Activated T-cell treated with anti-CD3 and anti-CD28 coated beads, Interleukin-2, amount 50 U/mL, for 72 hours (primary cell): ENCODE measurements at places on chromosomes 16 and 17. TPM values are rescaled to one million over a fixed set of nuclear protein-coding genes. Genes with fewer than 3 reads are reported as not detected.

DNA sequence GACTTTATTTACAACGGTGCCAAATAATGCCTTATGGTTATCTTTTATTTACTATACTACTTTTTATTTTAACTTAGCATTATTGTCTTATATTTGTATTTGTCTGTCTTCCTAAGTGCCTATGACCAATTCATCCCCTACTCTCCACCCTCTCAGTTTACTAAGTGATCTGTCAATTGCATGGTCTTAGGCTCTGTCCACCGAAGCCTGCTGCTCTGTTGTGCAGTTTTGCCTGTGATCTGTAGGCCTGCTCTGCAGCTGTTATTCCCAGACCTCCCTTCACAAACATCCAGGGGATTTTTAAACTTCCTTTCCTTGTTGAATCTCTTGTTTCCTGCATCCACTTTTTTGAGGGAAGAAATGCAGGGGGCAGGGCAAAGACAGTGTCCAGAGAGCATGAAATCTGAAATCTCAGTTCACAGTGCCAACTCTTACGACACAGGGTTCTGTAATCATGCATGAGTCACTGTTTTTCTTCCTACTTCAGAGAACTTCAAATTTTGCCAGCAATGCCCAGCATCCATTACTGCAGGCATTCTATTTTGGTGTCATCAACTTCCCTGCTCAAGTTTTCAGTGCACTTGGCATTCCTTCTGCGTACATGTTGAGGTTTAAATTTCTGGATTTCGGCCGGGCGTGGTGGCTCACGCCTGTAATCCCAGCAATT, 11.4 kb downstream of the SLFN5 start:
- H3K27ac ChIP-seq: no peak overlapping the region
- DNase-seq: no peak
- H3K36me3 ChIP-seq: peaks cover 8% of the 10 kb centered on the region
- H3K4me1 ChIP-seq: peaks cover 63% of the 10 kb centered on the region
- no peaks in the 10 kb centered on the region for H3K27me3 ChIP-seq
- no peak overlapping the region for H3K4me3 ChIP-seq

GRCh38 chr17:9002606-9003354, 18.5 kb upstream of the NTN1 start:
- peaks cover 64% of the 10 kb centered on the region for H3K27me3 ChIP-seq

- H3K27ac ChIP-seq: no peak overlapping the region
- peaks cover 1% of the 10 kb centered on the region for H3K36me3 ChIP-seq
- peaks cover 12% of the 10 kb centered on the region for H3K4me1 ChIP-seq
- DNase-seq: peak; percentile 50
- no peaks in the 10 kb centered on the region for H3K27me3 ChIP-seq
- H3K4me3 ChIP-seq: peak overlapping the region; percentile 39
These were observed 23.3 kb downstream of the TBCD start for GRCh38 chr17:82775001-82775823.

DNA sequence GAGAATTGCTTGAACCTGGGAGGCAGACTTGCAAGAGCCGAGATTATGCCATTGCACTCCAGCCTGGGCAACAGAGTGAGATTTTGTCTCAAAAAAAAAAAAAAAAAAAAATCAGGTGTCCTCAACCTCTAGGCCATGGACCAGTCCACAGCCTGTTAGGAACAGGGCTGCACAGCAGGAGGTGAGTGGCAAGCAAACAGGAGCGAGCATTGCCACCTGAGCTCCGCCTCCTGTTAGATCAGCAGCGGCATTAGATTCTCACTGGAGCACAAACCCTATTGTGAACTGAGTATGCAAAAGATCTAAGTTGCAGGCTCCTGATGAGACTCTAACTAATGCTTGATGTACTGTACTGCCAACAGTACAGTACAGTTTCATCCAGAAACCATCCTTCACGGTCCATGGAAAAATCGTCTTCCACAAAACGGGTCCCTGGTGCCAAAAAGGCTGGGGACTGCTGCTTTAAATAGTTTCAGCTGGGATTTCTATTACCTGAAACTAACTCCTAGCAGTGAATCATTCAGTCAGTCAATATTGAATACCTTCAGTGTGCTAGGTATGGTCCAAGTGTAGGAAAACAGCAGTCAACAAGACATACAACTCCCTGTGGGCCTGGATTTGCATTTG, 56.3 kb upstream of the DHX40 start:
- H3K36me3 ChIP-seq: no peaks in the 10 kb centered on the region
- DNase-seq: no peak
- no peaks in the 10 kb centered on the region for H3K27me3 ChIP-seq
- H3K4me3 ChIP-seq: no peak overlapping the region
- H3K4me1 ChIP-seq: no peaks in the 10 kb centered on the region

DNA sequence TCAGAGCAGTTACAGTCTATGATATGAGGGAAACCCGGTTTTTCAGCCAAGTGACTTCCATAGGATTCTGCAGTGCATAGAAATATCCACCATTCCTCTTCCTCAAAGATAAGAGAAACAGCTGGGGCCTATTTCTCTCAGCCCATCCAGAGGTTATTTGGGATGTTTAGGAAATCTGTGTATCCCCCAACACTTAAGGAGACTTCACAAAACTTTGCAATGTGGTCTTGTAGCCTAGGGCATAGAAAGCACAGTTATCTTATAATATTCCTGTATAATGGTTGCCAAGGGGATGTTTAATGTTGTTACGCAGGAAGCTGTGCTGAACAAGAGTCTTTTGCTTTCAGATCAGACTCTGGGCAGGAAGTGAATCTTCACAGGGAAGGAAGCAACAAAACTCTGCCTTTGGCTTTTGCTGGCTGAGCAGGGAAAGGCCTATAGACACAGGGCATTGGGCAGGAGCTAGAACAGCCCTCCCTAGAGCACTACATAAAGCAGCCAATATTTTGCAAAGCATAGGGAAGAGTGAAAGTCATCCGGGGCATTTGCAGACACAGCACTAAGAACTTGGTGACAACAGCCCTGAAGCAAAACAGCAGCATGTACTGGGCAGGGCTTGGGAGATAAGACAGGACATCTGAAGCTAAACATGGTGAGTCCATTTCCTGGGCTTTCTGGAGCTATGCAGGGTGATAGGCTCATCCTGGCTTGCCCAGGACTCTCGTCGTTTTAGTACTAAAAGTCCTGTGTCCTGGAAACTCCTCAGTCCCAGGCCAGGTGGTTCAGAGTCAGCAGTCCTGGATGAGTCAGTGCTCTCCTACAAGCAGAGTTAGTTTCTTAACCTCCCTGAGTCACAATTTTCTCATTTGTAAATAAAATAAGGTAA, 18.7 kb upstream of the BEAN1 start:
- H3K4me1 ChIP-seq: peaks cover 23% of the 10 kb centered on the region
- H3K27ac ChIP-seq: peak overlapping the region; percentile 97
- peaks cover 5% of the 10 kb centered on the region for H3K36me3 ChIP-seq
- peaks cover 17% of the 10 kb centered on the region for H3K27me3 ChIP-seq
- DNase-seq: peak; percentile 34
- H3K4me3 ChIP-seq: peak overlapping the region; percentile 90

DNA sequence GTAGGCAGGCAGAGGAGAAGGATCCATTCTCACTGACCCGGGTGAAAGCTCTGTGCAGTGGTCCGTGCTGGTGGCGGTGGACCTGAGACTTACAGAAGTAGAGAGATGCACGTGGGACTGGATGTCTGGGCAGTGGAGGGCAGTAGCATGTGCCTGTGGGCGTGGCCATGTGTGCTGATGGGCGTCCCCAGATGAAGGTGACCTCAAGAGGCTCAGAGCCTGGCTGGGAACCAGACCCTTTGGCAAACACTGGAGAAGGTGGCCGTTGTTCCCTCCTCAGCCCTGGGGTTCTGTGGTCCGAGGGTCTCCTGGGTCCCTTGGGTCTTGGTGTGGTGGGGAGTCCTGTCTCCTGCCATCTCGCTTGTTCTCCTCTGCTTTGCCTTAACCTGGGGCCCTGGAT, 15.6 kb downstream of the WSCD1 start:
- H3K36me3 ChIP-seq: no peaks in the 10 kb centered on the region
- no peaks in the 10 kb centered on the region for H3K4me1 ChIP-seq

- DNase-seq: no peak
- no peaks in the 10 kb centered on the region for H3K4me1 ChIP-seq
- no peak overlapping the region for H3K27ac ChIP-seq
- no peaks in the 10 kb centered on the region for H3K27me3 ChIP-seq
- no peak overlapping the region for H3K4me3 ChIP-seq
These were observed 378.7 kb downstream of the HS3ST4 start for GRCh38 chr16:26070302-26071100.

DNA sequence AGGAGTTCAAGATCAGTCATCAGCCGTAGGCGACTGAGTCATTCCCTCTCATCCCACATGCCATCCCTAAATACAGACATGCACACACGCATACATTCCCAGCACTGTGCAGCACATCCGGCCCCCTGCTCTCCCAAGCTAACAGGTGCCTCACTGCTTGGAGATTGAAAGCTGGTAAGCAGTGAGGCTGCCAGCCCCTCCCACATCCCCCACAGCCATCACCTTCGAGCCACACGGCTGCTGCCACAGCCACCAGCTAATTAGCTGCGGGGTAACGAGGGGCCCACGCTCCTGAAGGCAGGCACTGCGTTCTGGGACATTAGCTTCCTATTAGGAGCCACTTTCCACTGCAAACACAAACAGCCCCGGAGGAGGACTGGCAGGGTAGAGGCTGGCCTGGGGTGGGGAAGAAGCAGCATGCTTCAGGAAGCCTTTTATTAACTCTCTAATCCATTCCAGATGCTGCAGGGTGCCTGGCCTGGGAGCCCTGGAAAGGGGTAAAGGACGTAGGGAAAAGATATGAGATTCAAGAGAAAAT, 179.6 kb downstream of the CCT6B start:
- H3K4me1 ChIP-seq: no peaks in the 10 kb centered on the region
- no peak overlapping the region for H3K27ac ChIP-seq
- DNase-seq: no peak
- H3K27me3 ChIP-seq: no peaks in the 10 kb centered on the region

DNA sequence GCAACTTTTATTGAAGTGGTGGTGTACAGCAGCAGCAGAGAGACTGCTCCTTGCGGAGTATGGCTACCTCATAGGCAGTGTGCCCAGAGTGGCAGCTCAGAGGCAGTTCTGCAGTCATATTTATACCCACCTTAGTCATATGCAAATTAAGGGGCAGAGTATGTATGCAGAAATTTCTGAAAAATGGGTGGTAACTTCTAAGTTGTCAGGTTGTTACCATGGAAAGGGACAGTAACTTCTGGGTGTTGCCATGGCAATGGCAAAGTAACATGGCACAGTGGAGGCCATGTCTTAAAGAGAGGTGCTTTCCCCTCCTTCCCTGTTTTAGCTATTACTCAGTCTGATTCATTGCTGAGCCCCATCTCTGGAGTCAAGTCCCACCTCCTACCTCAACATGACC, 53.4 kb downstream of the MEOX1 start:
- H3K27ac ChIP-seq: no peak overlapping the region
- H3K4me1 ChIP-seq: peaks cover 6% of the 10 kb centered on the region
- peaks cover 5% of the 10 kb centered on the region for H3K27me3 ChIP-seq

- H3K27ac ChIP-seq: no peak overlapping the region
- H3K4me3 ChIP-seq: no peak overlapping the region
- no peak for DNase-seq
- H3K36me3 ChIP-seq: no peaks in the 10 kb centered on the region
- peaks cover 7% of the 10 kb centered on the region for H3K4me1 ChIP-seq
These were observed 13.3 kb upstream of the CCDC154 start for GRCh38 chr16:1457489-1458245.

DNA sequence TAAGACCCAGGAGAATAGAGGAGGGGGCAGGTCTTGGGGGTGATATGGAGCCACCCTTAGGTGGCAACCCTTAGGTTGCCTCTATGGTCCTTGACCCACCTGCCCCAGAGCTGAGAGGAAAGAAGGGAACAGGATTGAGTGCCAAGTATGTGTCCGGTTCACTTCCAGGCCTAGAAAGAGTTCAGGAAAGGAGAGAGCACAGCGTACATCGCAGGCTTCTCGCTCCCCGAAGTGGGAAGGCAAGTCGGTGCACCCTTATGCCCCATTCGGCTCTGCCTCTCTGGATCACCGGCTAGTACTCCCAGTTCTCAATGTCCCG, 631 bp downstream of the SP6 start:
- H3K4me1 ChIP-seq: peaks cover 29% of the 10 kb centered on the region
- no peaks in the 10 kb centered on the region for H3K36me3 ChIP-seq
- no peak for DNase-seq
- H3K27ac ChIP-seq: no peak overlapping the region

DNA sequence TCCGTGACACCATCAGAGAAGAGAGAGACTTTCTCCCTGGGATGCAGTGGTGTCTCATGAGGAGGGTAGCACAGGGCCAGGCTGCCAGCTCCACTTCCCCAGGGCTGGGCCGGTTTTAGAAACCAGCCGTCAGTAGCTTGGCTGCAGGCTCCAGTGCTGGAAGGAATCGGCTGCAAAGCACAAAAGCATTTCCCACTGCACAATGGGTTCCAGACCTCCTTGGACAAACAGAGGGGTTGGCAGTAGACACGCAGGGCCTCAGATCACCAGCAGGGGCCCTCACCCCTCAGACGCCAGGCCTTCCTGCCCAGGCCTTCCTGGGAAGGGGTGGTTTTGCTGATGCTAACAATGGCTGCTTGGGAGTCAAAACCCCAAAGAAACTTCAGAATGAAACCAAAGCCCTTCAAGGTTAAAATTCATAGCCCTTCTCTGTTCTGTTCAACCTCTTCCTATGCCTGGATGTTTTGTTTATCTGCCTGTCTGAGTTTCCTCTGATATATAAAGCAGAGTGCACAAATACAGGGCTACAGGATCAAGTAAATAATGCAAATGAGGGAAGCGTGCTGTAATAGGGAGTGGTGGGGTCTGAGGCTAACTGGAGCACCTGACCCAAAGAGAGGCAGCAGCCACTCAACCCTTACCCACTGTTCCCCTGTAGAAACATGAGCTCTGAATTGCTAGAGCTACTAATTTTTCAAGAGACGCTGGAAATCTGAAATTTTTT, 26.2 kb downstream of the TEKT5 start:
- H3K27ac ChIP-seq: no peak overlapping the region
- H3K4me3 ChIP-seq: no peak overlapping the region
- peaks cover 20% of the 10 kb centered on the region for H3K27me3 ChIP-seq

DNA sequence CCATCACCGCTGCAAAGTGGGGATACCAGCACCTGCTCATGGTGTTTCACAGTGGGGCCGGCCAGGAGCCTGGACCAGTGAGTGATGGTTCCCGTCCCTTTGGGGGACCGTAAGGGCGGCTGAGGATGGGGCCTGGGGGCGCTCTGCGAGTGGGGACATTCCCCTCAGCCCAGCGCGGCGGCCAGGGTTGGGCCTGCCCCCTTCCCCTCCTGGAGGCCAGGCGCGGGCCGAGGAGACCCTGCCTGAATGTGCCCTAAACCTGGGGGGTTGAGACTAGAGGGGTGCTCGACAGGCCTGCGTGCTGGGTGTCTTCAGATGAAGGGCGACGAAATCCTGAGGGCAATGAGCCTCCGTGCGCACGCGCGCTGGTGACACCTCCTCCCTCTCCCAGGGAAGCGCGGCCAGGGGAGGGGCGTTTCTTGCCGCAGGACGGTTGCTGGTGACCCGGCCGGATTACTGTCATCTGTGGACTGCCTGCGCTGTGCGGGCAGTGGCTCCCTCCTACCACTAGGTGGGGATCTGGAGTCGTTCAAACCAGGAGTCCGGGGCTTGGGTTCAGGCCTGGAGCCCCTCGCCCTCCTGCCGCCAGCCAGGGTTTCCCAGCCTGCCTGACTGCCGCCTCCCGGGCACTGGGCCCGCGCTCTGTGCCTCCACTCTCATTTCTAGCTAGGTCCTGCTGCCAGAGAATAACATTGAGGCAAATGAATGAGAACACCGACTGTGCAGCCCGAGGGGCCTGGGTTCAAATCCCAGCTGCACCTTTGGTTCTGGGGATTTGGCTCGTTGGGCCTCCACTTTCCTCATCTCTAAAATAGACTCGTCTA, 17.1 kb downstream of the TBX2 start:
- H3K4me1 ChIP-seq: peaks cover 5% of the 10 kb centered on the region
- DNase-seq: peak; percentile 72
- no peak overlapping the region for H3K27ac ChIP-seq
- H3K27me3 ChIP-seq: peaks cover 31% of the 10 kb centered on the region

Gene CMTM1
- 10.1 TPM for total RNA-seq

Gene CCL8
- not detected for total RNA-seq

Gene LITAFD
- total RNA-seq: not detected

Gene ZNF598
- total RNA-seq: 110 TPM

Gene C17orf107
- 4.7 TPM for total RNA-seq

Gene PHAF1
- total RNA-seq: 18.2 TPM

Gene TBC1D3G
- total RNA-seq: not detected

Gene TBC1D3H
- not detected for total RNA-seq
